ENCODE measurements at places on chromosomes 2 and 18.

- no peak for DNase-seq
Measured at GRCh38 chr2:9710311-9710710, 79.5 kb upstream of the YWHAQ start.

- DNase-seq = no peak
Measured at GRCh38 chr18:21805771-21806366, 65.3 kb downstream of the MIB1 start.

DNA sequence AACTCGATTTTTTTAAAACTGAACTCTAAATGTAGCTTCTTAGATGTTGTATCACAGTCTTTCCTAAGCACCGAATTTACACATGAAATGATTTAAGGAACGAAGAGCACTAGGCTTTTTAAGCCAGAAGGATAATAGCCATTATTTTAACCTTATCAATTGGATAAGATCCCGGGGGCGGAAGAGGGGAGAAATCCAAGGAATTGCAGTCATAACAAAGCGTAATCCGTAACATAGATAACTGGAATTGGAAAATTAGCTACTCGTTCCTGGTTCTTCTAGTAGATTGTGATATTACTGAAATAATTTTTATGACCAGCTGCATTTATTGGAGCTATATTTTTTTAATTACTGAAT, 988 bp upstream of the KANSL1L start:
- no peak for DNase-seq

DNA sequence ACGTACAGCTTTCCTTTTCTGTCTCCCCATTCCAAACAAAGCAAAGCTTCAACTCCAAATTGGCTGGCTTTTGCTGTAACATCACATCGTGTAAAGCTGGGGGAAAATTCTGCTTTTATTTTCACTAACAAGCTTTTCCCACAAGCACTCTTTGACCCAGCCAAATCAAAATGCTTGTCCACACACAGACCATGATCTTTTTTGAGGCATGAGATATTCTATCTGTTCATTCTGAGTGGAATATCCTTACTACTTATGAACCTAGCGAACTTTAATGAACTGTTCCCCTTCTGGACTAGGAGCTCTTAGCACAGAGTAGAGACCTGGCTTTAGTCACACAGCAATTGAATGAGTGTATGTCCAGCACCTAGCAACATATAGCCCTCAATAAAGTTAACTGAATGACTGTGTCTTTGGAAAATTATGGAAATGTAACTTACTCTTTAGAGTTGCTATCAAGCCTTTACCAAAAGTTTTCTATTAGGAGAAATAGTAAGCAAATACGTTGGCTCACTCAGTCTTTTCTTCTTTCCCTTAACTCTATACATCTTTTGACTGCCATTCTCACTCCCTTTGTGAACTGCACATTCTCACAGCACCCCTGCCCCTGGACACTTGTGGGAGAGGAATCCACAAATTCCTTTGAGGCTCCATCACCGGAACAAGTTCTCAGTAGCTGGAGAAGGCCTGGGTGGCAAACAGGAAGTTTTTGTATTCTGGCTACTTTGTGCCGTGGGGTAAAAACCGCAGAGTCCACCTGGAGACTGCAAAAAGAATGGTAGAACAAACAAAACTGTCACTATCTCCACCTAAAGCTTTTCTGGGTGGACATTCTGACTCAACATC, 1.3 kb upstream of the UBE2E3 start:
- DNase-seq = no peak

DNA sequence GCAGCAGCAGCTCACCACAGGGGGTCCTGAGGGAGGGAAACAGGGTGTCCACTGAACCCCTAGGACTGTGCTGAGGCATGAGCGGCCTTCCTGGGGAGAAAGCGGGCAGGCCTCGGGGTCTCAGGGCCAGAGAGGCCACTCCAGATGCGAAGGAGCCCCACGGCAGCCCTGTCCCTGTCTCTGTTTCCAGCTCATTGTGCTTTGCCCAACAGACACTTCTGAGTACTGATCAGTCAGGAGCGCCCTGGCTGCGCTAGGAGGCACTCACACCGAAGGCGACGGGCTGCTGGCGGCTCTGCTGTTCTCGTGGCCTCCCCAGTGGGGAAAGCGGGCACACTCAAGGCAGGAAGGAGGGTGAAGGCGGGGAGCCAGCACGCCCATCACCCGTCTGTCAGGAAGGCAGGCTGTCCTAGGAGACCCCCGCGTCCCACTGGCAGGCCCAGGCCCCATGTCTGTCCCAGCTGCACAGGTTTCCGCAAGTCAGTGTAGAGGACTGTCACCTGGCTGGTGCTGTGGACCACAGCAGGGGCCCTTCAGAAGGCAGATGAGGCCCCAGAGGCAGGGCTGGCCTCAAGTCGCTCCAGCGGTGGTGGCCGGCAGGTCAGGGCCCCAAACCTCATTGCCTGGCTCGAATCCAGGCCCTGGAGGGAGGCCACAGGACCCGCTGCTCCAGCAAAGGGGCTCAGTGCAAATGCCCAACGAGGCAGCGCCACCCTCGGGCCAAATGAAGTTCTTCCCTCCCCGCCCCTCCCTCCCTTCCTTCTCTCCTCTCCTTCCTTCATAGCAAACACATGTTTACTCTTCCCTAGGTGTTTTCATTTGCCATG, 6.8 kb downstream of the ESPNL start:
- no peak for DNase-seq

DNA sequence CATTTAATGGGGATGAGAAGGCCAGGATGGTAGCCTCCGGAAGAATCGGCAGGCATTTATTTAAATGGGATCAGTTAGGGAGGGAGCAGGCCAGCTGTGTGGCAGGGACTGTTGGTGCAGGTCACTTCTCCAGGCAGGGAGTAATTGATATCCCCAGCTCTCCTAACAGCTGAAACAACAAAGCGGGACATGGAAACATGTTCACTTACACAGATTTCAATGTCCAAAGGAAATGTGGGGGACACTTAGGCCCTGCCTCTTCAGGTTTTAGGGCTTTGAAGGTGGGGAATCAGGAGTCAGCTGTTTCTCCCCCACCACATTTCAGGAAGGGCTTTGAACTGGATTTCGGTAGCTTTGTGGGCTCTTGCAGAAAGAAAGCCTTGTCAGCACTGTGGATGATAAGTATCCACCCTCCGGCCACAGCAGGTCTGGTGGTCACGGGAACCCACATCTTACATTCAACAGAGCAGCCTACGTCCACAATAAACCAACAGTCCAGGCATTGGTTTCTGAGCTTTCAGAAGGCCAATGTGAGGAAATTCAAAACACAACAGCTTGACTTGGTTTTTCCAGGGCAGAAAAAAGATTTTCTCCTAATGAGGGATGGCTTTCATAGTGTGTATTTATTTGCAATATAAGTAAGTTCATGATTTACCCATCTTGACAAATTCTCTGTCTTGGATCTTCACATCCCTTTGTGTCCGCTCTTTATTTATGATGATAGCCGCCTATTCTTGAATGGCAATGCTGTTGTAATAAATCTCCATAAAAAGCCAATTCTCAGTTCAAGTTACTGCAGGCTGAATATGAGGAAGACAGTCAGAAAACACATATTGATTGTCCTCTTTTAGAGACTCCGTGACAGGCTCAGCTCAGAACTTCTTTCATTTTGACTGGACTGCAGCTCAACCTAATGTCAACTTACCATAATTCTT, 96.6 kb upstream of the NRP2 start:
- DNase-seq = no peak

DNA sequence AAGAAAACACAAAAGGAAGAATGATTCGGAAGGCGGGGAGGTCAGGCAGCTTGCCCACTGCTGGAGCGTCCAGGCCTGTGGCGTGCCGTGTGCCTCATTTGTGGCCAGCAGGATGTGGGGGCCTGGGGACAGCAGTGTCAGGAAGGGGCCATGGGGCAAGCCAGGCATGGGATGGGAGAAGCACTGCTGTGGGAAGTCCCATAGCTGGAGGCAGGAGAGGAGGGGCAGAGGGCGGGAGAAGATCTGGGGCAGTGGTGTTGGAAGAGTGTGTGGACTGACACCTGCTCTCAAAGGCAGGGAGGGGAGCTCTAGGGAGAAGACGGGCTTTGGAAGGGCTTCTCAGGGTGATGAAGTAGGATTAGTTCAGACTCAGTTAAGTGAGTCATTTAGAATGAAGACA, 133.7 kb downstream of the ACOXL start:
- DNase-seq = no peak

GRCh38 chr2:88626171-88627054, 851 bp downstream of the EIF2AK3 start:
- no peak for DNase-seq

DNA sequence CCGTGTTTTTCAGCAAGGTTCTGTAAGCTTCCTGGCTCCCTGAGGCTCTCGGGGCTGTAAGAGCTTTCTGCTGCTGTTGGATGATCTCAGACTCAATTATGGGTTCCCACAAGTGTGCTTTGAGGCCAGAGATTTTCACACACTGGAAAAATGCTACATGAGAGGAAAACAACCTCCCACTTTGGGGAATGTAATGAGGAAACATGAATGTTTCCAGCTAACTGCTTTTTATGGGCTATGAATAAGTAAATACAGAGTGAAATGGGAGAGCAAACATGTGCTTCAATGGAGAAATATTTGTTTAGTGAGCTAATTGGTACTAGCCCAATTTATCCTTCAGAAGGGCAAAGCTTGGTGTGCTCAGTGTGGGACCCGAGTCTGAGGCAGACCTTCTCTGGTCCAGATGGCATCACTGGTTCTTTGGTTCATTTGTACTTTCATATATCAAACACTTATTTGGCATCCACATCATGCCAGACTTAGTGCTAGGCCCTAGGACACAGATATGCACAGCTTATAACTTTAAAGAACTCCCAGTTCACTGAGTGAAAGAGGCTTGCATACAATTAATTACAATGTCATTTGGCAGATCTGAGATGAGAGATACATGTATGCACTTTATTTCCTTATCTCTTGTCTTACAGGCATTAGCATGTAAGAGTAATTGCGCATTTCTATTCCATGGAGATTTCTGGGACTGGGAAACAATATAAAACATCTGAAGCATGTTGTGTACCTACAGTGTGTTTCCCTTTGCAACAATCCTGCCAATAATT, 248.8 kb downstream of the RDH14 start:
- DNase-seq = no peak

GRCh38 chr18:26708806-26709716, 156.4 kb downstream of the AQP4 start:
- no peak for DNase-seq

DNA sequence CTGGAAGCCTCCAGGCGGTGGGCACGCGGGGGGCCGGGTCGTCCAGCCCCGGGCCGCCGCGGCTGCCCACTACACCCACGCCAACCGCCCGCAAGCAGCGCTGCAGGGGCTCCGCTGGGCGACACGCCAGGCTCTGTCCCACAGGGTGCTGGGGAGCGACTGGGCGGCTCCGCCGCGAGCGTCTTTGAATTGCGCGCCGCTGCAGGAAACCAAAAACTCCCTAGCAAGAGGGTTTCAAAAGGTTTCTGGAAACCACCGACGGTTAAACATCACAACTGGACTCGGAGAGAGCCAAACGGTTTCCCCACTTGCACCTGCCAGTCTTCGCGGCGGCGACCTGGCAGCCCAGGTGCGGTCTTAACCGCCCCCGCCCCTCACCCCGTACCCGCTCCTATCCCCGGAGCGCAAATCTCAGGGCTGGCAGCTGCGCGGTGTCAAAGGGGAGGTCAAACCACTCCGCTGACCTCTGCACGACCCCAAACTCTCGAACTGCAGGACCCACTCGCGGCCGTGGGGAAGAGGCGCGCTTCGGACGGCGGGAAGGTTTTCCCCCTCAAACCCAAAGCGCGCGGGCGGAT, 1.0 kb downstream of the CXCR4 start:
- DNase-seq = no peak

GRCh38 chr2:239440511-239440959, 39.7 kb upstream of the HDAC4 start:
- no peak for DNase-seq

GRCh38 chr2:65320042-65320725, 92.6 kb downstream of the ACTR2 start:
- DNase-seq = no peak

DNA sequence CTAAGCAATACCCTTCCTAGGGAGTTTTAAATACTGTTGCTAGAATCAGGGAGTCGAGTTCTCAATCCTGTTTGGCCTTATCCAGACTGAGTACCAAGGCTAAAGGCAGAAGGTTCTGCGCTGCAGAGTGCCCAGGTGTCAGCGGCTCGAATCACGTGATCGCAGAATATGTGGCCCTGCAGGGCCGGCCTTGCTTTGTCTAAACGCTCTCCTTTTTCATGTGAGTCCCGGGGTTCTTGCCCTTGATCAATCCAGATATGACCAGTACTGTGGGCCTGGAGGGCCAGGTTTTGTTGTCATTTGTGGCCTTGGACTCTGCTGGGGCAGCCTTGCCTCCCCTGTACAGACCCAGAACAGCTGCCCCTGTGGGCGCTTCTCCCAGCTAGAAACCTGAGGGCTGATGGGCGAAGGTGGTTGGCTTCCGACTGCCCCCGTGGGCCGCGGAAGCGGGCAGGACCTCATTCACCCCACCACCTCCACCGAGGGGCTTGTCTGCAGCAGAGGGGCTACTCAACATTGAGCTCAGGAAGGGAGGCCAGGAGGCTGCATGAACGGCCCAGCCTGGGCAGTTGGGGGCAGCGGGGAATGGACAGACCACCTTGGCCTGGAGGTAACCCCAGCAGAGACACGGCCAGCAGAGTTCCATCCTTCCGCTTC, 225.0 kb downstream of the ALPK2 start:
- no peak for DNase-seq

GRCh38 chr2:45605116-45605515, 6.0 kb downstream of the SRBD1 start:
- no peak for DNase-seq

DNA sequence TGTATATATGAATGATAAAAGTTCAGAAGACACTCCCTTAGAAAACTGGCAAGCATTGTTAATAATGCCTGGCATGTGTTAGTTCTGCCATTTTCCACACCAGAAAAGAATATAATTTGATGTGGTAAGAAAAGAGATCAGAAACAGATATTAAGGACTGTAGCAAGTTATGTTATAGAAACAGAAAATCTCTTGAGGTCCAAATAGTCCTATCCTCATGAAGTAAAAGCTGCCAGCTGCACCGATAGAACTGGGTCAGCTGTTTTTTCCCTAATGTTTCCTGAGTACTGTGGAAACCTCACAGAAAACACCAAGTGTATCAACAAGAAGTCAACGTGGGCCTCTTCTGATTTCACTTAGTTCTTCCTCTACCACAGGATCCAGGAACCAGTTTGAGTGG, 56.9 kb upstream of the SDC1 start:
- no peak for DNase-seq

- no peak for DNase-seq
Measured at GRCh38 chr2:2890901-2891300, 486.7 kb downstream of the EIPR1 start.

DNA sequence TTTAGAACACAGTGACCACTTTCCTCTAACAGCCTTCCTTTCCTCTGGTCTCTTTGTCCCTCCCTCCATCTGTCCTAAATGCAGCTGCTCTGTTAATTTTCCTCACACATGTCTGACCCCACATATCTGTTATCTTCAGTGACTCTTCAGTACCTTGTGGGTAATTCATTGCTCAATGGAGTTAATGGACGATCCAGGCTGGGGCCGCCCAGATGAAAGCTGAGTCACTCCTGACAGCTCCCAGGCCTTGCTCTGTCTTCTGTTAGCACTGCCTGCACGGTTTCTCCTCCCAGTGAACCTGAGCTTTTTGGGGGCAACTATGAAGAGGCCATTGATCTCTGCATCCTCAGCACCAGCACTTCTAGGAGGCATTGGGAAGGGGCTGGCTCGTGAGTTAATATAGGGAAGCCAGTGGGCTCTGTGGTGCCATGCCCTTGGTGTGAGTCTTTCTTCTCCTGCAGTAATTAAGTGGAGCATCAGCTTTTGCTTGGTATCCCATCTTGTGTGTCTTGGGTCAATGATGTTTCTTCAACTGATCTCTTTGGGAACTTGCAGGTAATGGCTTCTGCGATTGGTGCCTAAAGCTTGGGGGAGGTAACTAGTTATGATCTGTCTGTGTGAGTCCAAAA, 67.3 kb downstream of the SNORC start:
- no peak for DNase-seq

All from NCI-H446 (cell line).